Thoracic aorta (tissue), 2 donors: ENCODE measurements at places on chromosomes 2 and 18. TPM values are rescaled to one million over a fixed set of nuclear protein-coding genes. Genes with fewer than 3 reads are reported as not detected.

DNA sequence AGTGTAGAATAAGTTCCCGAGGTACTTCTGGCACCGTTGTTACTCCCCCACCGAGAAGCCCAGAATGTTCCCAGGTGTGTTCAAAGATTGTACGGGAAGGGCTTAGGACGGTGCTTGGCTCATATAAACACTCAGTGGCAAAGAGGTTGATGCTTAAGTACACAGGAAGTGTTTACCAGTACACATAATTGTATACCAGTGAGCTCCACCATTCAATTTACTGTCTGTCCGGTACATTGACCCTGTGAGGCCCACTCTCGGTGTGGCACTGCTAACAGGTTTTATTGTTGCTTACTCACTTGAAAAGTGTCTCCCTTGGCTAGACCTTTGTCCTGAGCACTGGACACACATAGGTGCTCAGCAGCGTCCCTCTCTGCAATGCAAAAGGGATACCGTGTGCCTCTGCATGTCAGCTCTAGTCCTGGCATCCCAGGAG lies 191.0 kb downstream of the NEDD4L start:
- H3K4me1 ChIP-seq: no peaks in the 10 kb centered on the region
- H3K36me3 ChIP-seq: no peaks in the 10 kb centered on the region
- H3K27me3 ChIP-seq: no peaks in the 10 kb centered on the region
- no peak for DNase-seq

DNA sequence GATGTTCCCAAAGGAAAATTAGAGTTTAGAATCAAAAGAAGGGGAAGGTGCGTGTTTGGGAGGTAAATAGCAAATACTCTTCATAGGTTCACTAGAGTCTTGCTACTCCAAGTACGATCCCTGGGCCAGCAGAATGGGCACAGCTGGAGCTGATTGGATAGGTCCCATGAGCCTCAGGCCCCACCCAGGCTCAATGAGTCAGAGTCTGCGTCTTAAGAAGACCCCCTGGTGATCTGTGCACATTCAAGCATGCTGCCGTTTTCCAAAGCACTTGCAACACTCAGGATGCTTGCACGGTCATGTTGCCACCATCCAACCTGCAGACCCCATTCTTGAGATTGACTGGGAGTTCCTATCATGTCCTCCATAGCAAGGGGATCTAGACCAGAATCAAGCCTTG lies 40.5 kb downstream of the ABCG8 start:
- no peaks in the 10 kb centered on the region for H3K27me3 ChIP-seq
- no peaks in the 10 kb centered on the region for H3K36me3 ChIP-seq
- no peak overlapping the region for H3K27ac ChIP-seq
- no peak overlapping the region for H3K4me3 ChIP-seq

The PLEKHA3 gene
- 9.7 TPM for total RNA-seq

DNA sequence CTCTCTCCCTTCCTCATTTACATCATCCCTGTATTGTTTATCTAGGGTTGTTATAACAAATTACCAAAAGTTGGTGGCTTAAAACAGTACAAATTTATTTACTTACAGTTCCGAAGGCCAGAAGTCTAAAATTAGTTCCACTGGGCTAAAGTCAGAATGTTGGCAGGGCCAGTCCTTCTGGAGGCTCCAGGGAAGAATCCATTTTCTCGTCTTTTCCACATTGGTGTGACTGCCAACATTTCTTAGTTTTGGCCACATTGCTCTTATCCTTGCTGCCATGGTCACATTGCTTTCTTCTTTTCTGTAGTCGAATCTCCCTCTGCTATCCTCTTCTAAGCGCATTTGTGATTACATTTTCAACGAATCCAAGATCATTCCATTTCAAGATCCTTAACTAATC lies 34.7 kb downstream of the ICOS start:
- peak overlapping the region; percentile 64 for H3K27ac ChIP-seq
- H3K4me1 ChIP-seq: peaks cover 40% of the 10 kb centered on the region
- H3K36me3 ChIP-seq: no peaks in the 10 kb centered on the region
- no peaks in the 10 kb centered on the region for H3K27me3 ChIP-seq

- H3K36me3 ChIP-seq: no peaks in the 10 kb centered on the region
- H3K4me3 ChIP-seq: no peak overlapping the region
- no peak for DNase-seq
- no peak overlapping the region for H3K27ac ChIP-seq
- H3K4me1 ChIP-seq: no peaks in the 10 kb centered on the region
These were observed 12.3 kb upstream of the SETBP1 start for GRCh38 chr18:44668270-44668975.

DNA sequence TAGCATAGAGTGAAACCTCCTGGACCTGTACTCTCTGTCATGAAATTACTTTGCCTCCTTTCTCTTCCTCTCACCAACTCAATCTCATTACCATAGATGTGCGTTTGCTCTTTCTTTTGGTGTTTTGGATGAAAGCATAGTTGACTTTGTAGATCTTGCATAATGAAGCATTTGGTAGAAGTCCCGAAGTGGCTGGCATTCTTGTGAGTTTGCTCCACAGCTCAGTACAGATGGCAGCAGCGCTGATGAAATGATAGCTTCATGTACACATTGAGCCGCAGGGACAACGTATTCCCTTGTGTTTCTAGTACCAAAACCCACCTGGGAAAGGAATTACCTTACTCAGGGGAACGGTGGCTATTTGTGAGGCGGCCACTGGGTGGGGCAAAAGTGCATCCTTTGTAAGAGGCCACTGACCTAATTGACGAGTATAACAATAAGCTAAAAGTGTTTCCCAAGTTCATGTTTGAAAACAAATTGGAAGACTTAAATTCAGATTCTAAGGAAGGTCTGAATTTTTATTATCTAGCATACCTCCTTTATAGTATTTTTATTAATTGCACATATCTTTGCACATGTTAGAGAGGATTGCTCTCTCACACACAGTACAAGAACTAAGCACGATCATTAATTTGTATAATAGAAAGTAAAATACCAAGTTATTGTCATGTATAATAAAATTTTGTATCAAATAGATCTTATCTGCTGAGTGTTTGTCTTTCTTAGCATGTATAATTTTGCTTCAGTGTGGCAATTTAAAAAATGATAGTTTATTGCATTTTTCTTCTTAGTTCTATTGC lies 25.4 kb upstream of the CDH7 start:
- no peaks in the 10 kb centered on the region for H3K4me1 ChIP-seq
- no peak overlapping the region for H3K27ac ChIP-seq
- H3K27me3 ChIP-seq: no peaks in the 10 kb centered on the region

DNA sequence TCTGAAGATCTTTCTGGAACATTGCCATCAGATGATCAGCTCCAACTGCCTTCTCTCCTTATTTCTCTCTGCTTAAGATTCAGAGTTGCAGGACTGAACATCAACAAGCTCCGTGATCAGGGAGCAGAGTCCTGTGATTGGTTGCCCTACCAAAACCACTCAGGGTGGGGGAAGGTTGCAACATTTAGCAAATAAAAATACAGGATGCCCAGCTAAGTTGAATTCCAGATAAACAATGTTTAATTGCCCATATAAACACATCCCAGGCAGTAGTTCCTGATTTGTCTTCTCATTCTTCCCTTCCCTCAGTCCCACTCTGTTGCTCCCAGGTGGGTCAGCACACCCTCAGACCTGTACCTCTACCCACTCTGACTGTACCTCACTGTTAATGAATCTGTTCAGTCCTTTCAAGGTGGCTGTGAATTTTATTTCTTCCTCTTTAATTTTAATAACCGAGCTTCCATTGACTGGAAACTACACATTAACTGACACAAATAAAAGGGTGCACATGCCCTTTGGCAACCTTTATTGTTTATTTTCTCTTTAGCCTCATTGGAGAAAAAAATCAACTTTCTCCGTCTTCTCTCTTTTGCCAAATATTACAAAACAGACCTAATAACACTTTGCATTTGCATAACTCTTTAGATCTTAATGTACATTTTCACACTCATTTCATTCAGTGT lies 167.1 kb upstream of the PKDCC start:
- H3K36me3 ChIP-seq: no peaks in the 10 kb centered on the region
- no peak overlapping the region for H3K27ac ChIP-seq
- DNase-seq: no peak
- H3K27me3 ChIP-seq: no peaks in the 10 kb centered on the region

The MFSD2B gene
- total RNA-seq: 0.14 TPM

GRCh38 chr2:142875652-142876051 lies 1.8 kb upstream of the KYNU start:
- no peaks in the 10 kb centered on the region for H3K36me3 ChIP-seq
- DNase-seq: no peak
- no peaks in the 10 kb centered on the region for H3K27me3 ChIP-seq
- H3K4me1 ChIP-seq: no peaks in the 10 kb centered on the region
- H3K4me3 ChIP-seq: no peak overlapping the region

- no peak for DNase-seq
- no peak overlapping the region for H3K4me3 ChIP-seq
- no peaks in the 10 kb centered on the region for H3K27me3 ChIP-seq
- H3K4me1 ChIP-seq: no peaks in the 10 kb centered on the region
These were observed 49.0 kb upstream of the EPAS1 start for GRCh38 chr2:46248171-46248570.

The CDKL4 gene
- total RNA-seq: 2.6 TPM

DNA sequence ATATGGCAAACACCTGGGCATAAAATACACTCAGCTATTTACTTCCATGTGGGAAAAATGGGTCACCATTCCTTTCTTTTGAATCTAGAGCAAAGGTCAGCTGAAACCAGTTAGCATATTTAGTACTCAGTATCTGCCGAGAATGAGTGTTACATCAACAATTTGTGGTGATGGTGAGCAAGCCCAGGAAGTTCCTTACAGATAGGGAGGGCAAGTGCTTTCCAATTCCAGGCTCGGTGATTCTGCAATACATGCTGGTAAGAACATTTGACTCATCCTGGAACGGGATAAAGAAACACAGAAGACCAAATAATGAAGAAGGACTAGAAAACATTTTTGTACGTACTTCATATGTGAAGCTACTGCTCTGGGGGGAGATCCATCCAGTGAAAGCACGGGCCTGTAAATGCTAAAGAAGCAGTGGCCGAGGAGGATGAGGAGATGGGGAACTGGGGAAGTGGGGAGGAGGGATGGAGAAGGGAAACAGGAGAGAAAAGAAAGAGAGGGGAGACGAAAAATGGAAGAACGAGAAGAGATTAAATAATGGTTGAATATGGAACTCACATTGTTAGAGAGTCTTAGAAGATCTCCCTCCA lies 251.9 kb downstream of the TTC32 start:
- no peaks in the 10 kb centered on the region for H3K36me3 ChIP-seq
- H3K4me1 ChIP-seq: peaks cover 21% of the 10 kb centered on the region
- H3K27ac ChIP-seq: peak overlapping the region; percentile 5
- no peaks in the 10 kb centered on the region for H3K27me3 ChIP-seq
- no peak overlapping the region for H3K4me3 ChIP-seq

DNA sequence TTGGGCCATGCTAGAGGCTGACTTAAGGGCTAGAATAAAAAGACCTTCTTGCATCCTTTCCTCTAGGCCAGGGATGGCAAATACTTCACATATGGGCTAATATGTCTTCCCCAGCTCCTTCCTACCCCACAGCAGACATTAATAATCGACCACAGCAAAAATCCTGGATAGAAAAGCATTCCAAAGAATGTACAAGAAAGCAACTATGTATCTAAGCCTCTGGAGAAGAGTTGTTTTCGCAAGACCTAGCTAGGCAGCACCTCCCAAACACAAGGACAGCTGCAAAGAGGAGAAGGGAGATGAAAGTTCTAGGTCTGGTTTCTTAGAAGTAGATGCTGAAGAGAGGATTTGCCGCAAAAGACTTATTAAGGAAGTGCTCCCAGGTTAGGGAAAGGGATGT lies 372.6 kb downstream of the SLC4A3 start:
- H3K27me3 ChIP-seq: no peaks in the 10 kb centered on the region
- peaks cover 5% of the 10 kb centered on the region for H3K4me1 ChIP-seq
- DNase-seq: no peak
- no peak overlapping the region for H3K27ac ChIP-seq
- H3K4me3 ChIP-seq: no peak overlapping the region

DNA sequence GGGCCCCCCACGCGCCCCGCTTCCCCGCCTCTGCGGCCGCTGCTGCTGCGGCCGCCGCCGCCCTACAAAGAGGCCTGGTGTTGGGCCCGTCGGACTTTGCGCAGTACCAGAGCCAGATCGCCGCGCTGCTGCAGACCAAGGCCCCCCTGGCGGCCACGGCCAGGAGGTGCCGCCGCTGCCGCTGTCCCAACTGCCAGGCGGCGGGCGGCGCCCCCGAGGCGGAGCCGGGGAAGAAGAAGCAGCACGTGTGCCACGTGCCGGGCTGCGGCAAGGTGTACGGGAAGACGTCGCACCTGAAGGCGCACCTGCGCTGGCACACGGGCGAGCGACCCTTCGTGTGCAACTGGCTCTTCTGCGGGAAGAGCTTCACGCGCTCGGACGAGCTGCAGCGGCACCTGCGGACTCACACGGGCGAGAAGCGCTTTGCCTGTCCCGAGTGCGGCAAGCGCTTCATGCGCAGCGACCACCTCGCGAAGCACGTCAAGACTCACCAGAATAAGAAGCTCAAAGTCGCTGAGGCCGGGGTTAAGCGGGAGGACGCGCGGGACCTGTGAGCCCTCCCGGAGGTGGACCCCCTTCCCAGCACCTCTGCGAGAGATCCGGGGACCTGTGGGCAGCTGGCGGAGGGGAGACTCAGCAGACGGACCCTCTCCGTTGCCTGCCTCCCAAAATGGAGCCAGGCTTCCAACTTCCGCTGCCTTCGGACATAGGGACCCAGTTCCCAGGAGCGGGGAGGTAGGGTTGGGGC lies 1.9 kb downstream of the SP5 start:
- no peaks in the 10 kb centered on the region for H3K36me3 ChIP-seq
- H3K4me1 ChIP-seq: peaks cover 33% of the 10 kb centered on the region
- peak overlapping the region; percentile 70 for H3K4me3 ChIP-seq
- DNase-seq: no peak
- H3K27ac ChIP-seq: no peak overlapping the region
- H3K27me3 ChIP-seq: no peaks in the 10 kb centered on the region

DNA sequence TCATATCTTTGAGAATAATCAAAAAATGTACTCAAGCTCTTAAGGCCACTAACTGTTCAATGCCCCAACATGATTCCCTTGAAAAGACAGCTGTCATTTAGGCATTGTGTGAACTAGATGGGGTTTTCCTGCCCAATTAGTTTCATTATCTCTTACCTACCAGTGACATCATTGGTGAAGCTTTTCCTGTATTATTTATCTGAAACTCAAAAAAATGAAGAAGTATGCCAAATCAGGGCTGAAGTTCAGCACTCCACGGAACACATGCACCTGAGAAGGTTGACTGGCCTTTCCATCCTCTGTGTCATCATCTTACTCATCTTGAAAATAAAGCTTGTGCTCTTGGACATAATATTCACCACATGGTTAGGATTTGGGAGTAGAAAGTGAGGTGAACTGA lies 126.4 kb downstream of the TXNL1 start:
- no peaks in the 10 kb centered on the region for H3K27me3 ChIP-seq
- no peaks in the 10 kb centered on the region for H3K4me1 ChIP-seq
- DNase-seq: no peak
- H3K36me3 ChIP-seq: no peaks in the 10 kb centered on the region
- no peak overlapping the region for H3K4me3 ChIP-seq
- H3K27ac ChIP-seq: no peak overlapping the region

The IL18RAP gene
- 1.4 TPM for total RNA-seq

GRCh38 chr2:16665748-16666448 lies at the start of gene CYRIA:
CYRIA (minus strand) TSS chr2:16665834; CDS start chr2:16588119, 77,715 bp downstream.
- DNase-seq: no peak
- peak within 1 kb of the TSS; percentile 85 for H3K4me3 ChIP-seq
- H3K27ac ChIP-seq: peak within 1 kb of the TSS; percentile 39

GRCh38 chr2:26618611-26619010 lies 22.6 kb downstream of the CIB4 start:
- H3K4me1 ChIP-seq: peaks cover 30% of the 10 kb centered on the region
- H3K4me3 ChIP-seq: no peak overlapping the region
- H3K27me3 ChIP-seq: no peaks in the 10 kb centered on the region
- H3K36me3 ChIP-seq: no peaks in the 10 kb centered on the region
- no peak for DNase-seq
- H3K27ac ChIP-seq: no peak overlapping the region
